Vagina (tissue), 2 donors: ENCODE measurements at places on chromosomes 1 and 21. TPM values are rescaled to one million over a fixed set of nuclear protein-coding genes. Genes with fewer than 3 reads are reported as not detected.

Gene DMRTB1
- not detected for total RNA-seq

Gene LPAR3
- 18.7 TPM for total RNA-seq

- H3K27ac ChIP-seq, result peak overlapping the region; percentile 92
- H3K4me3 ChIP-seq, result peak overlapping the region; percentile 76
- H3K4me1 ChIP-seq, result peaks cover 56% of the 10 kb centered on the region
- no peaks in the 10 kb centered on the region for H3K36me3 ChIP-seq
- no peak for DNase-seq
Observed at GRCh38 chr1:43973981-43974442, 748 bp upstream of the ATP6V0B start.

- no peaks in the 10 kb centered on the region for H3K27me3 ChIP-seq
- DNase-seq, result no peak
- H3K36me3 ChIP-seq, result no peaks in the 10 kb centered on the region
- H3K4me3 ChIP-seq, result no peak overlapping the region
- no peak overlapping the region for H3K27ac ChIP-seq
Observed at GRCh38 chr1:41391834-41392527, 30.7 kb downstream of the FOXO6 start.

DNA sequence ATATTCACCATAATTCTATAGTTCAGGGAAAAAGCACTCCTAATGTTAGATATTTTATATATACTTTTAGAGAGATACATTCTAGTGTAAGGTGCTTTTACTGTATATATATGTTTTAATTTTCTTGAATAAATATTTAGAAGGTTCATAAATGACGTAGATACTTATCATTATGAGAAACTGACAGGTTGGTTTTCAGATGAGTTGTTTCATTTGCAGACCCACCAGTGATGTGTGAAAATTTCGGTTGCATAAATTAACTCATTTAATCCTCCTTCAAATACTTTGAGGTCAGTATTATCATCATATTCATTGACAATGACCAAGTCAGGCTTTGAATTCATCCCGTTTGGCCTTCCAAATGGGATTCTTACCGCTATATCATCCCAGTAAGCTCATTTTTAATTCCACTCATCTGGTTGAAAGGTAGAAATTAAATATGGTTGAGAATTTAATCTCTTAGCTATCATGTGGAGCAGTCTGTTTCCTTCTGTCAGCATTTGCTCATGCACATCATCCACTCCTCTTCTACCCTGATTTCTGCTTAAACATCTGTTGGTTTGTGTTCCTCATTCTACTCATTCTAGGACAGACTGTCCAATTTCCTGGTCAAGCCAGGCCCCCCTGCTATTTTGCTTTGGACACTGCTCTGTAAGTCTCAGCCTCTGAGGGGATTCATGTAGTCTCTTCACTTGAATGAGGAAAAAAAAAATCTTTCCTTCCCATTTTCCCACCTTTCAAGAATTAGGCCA, 1156.6 kb downstream of the PLA2G4A start:
- H3K4me3 ChIP-seq, result no peak overlapping the region
- DNase-seq, result no peak
- no peaks in the 10 kb centered on the region for H3K36me3 ChIP-seq
- H3K27ac ChIP-seq, result no peak overlapping the region
- no peaks in the 10 kb centered on the region for H3K27me3 ChIP-seq
- H3K4me1 ChIP-seq, result no peaks in the 10 kb centered on the region

DNA sequence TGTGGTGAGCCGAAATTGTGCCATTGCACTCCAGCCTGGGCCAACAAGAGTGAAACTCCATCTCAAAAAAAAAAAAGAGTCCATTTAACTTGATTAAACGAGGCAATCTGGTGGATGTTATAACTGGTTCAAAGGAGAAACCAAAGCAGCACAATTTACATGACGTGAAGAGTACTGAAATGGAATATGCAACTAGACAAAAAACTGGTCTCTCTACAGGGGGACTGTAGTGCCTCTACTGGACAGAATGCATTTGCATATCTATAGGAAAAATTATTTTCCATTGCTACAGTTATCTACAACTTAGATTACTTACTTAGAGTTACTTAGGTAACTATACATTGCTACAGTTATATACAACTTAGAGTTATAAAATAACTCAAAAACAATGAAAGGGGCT, 2.7 kb upstream of the CAPN2 start:
- no peaks in the 10 kb centered on the region for H3K27me3 ChIP-seq
- H3K4me3 ChIP-seq, result no peak overlapping the region
- H3K27ac ChIP-seq, result peak overlapping the region; percentile 88
- H3K4me1 ChIP-seq, result peaks cover 70% of the 10 kb centered on the region

Gene PEAR1
- total RNA-seq, result 11.5 TPM

GRCh38 chr1:67676287-67676686, 8.7 kb upstream of the GADD45A start:
- peaks cover 11% of the 10 kb centered on the region for H3K4me1 ChIP-seq
- no peak for DNase-seq
- H3K27me3 ChIP-seq, result no peaks in the 10 kb centered on the region
- no peak overlapping the region for H3K27ac ChIP-seq
- H3K36me3 ChIP-seq, result no peaks in the 10 kb centered on the region
- no peak overlapping the region for H3K4me3 ChIP-seq

Gene GMEB1
- total RNA-seq, result 11.0 TPM

Gene SLC45A3
- total RNA-seq, result 0.25 TPM

- H3K27ac ChIP-seq, result peak within 1 kb of the TSS; percentile 98
- H3K36me3 ChIP-seq, result peaks cover 4% of the 10 kb centered on the region
- H3K4me3 ChIP-seq, result peak within 1 kb of the TSS; percentile 95
- DNase-seq, result peak; percentile 90
- peaks cover 39% of the 10 kb centered on the region for H3K4me1 ChIP-seq
Observed at GRCh38 chr1:65420590-65421350, at the start of the genes LEPR and LEPROT. Gene LEPR, plus strand, starts transcription at chr1:65420668. Its CDS starts 144,898 bp downstream, at chr1:65565566. Gene LEPROT, plus strand, starts transcription at chr1:65420668. Its CDS starts 57 bp downstream, at chr1:65420725.

- no peaks in the 10 kb centered on the region for H3K27me3 ChIP-seq
- peak; percentile 52 for DNase-seq
- H3K4me1 ChIP-seq, result no peaks in the 10 kb centered on the region
- no peaks in the 10 kb centered on the region for H3K36me3 ChIP-seq
- H3K27ac ChIP-seq, result no peak overlapping the region
Observed at GRCh38 chr1:175892686-175893085, 149.3 kb upstream of the TNR start.

Gene PTCH2
- 0.98 TPM for total RNA-seq

Gene SPATA46
- not detected for total RNA-seq

- no peaks in the 10 kb centered on the region for H3K36me3 ChIP-seq
- no peak overlapping the region for H3K4me3 ChIP-seq
- peaks cover 11% of the 10 kb centered on the region for H3K4me1 ChIP-seq
- H3K27ac ChIP-seq, result no peak overlapping the region
- H3K27me3 ChIP-seq, result no peaks in the 10 kb centered on the region
Observed at GRCh38 chr21:15797577-15798363, 68.0 kb downstream of the USP25 start.

DNA sequence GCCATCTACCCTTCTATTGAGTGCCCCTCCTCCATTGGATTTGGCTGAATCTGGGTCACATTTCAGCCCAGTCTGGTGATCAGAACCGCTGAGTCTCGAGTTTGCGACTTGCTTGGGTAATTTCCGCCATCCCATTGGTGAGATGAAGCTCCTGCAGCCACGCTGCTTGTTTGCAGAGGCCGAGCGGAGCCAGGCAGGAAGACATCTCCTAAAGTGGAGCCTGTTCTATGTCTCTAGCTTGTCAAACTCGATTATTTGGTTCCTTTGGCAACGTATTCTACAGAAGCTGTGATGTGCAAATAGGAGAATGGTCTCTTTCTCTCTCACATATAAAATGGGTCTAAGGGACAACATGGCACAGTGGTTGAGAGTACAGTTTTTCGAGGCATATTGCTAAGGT, 206.8 kb upstream of the PLXNA2 start:
- H3K4me3 ChIP-seq, result no peak overlapping the region
- H3K27ac ChIP-seq, result no peak overlapping the region
- no peaks in the 10 kb centered on the region for H3K27me3 ChIP-seq
- no peak for DNase-seq
- H3K36me3 ChIP-seq, result no peaks in the 10 kb centered on the region
- H3K4me1 ChIP-seq, result no peaks in the 10 kb centered on the region

- peaks cover 12% of the 10 kb centered on the region for H3K4me1 ChIP-seq
- no peak overlapping the region for H3K27ac ChIP-seq
- no peak for DNase-seq
Observed at GRCh38 chr1:220894025-220894923, 15.0 kb downstream of the HLX start.

DNA sequence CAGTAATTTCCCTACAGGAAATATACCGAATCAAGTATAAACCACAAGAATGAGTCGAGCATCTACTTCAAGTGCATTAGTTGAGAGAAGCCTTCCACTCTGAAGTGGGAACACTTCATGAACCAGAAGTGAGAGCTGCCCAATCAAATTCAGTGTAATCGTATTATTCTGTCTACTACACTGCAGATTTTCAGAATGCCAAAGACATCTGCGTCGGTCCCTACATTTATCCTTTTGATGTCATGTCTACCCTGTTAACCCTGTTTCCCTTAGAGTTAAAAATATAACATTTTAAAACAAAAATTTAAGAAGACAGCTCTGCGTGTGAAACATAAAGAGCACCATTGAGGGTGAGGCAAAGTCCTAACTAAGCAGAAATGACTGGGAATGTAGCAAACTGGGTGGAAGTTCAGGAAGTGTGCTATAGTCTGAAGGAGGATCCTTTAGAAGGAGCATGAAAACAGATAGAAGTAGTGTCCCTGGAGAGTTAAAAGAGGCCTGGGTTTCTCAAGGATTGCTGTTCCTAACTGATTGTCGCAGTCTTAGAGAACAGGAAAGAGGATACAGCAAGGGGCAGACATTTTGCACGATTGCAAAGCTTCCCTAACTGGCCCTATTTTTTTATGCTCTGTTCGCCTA, 291.2 kb downstream of the PTPRC start:
- H3K27ac ChIP-seq, result no peak overlapping the region
- no peak for DNase-seq
- peaks cover 3% of the 10 kb centered on the region for H3K4me1 ChIP-seq
- H3K36me3 ChIP-seq, result no peaks in the 10 kb centered on the region

GRCh38 chr21:27536319-27536718, 569.4 kb upstream of the ADAMTS5 start:
- H3K4me3 ChIP-seq, result no peak overlapping the region
- DNase-seq, result no peak
- no peak overlapping the region for H3K27ac ChIP-seq
- H3K4me1 ChIP-seq, result no peaks in the 10 kb centered on the region

Gene UBE2U
- total RNA-seq, result not detected

- peak overlapping the region; percentile 5 for H3K27ac ChIP-seq
- DNase-seq, result no peak
- H3K27me3 ChIP-seq, result no peaks in the 10 kb centered on the region
- no peaks in the 10 kb centered on the region for H3K36me3 ChIP-seq
- H3K4me1 ChIP-seq, result peaks cover 14% of the 10 kb centered on the region
- H3K4me3 ChIP-seq, result peak overlapping the region; percentile 30
Observed at GRCh38 chr1:83692524-83693381, 306.2 kb downstream of the TTLL7 start.

Gene CALML6
- total RNA-seq, result 0.49 TPM

- DNase-seq, result no peak
- no peaks in the 10 kb centered on the region for H3K4me1 ChIP-seq
- no peaks in the 10 kb centered on the region for H3K36me3 ChIP-seq
- no peaks in the 10 kb centered on the region for H3K27me3 ChIP-seq
- H3K27ac ChIP-seq, result no peak overlapping the region
Observed at GRCh38 chr1:208172423-208173145, 71.6 kb downstream of the PLXNA2 start.

GRCh38 chr1:157958263-157958662, 35.2 kb upstream of the KIRREL1 start:
- no peak overlapping the region for H3K4me3 ChIP-seq
- DNase-seq, result no peak
- no peaks in the 10 kb centered on the region for H3K27me3 ChIP-seq
- H3K4me1 ChIP-seq, result no peaks in the 10 kb centered on the region

Gene TOE1
- 9.8 TPM for total RNA-seq

Gene C1orf226
- 2.7 TPM for total RNA-seq

- H3K36me3 ChIP-seq, result no peaks in the 10 kb centered on the region
- H3K4me1 ChIP-seq, result no peaks in the 10 kb centered on the region
- H3K4me3 ChIP-seq, result no peak overlapping the region
- H3K27me3 ChIP-seq, result no peaks in the 10 kb centered on the region
- DNase-seq, result no peak
- H3K27ac ChIP-seq, result no peak overlapping the region
Observed at GRCh38 chr1:108862698-108863477, 6.0 kb upstream of the AKNAD1 start.

Gene MPL
- not detected for total RNA-seq

DNA sequence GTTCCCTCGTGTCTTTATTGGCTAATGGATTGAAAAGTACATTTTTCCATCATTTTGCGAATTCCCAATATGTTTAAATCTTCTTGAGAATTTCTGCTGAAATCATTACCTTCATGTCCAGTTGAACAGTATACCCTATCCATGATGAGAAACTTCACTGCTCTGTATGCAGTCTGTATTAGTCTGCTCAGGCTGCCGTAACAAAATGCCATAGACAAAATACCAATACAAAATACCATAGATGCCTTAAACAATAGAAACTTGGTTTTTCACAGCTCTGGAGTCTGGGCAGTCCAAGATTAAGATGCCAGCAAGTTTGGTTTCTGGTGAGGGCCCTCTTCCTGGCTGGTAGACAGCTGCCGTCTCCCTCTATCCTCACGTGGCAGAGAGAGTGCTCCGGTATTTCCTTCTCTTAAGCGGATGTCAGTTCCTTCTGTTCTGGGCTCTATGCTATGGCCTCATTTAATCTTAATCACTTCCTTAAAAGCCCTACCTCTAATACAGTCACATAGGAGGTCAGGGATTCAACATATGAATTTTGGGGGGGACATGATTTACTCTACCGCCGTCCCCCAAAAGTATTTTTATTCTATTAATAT, 27.0 kb downstream of the CXADR start:
- no peaks in the 10 kb centered on the region for H3K4me1 ChIP-seq
- no peak overlapping the region for H3K4me3 ChIP-seq
- H3K36me3 ChIP-seq, result no peaks in the 10 kb centered on the region
- H3K27me3 ChIP-seq, result no peaks in the 10 kb centered on the region
- no peak for DNase-seq

DNA sequence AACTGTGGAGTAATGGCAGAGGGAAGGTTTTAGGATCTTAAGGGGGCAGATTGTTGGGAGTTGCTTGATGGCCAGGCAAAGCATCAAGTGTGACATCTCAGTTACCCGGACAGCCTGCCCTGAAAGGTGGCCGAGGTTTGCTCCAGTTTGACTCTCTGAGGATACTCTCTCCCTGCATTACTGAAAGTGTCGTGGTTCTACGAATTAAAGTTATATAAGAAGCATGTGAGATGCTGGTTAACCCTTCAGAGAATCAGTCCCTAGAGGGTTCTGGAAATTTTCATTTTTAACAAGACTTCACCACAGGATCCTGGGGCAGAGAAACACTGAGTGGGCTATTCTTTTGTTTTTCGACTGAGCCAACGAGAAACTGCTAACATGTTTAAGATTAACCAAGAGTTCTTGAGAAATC, 689 bp upstream of the ZNF644 start:
- peak overlapping the region; percentile 66 for H3K4me3 ChIP-seq
- peaks cover 39% of the 10 kb centered on the region for H3K4me1 ChIP-seq
- no peak for DNase-seq
- H3K27me3 ChIP-seq, result no peaks in the 10 kb centered on the region
- no peaks in the 10 kb centered on the region for H3K36me3 ChIP-seq
- H3K27ac ChIP-seq, result peak overlapping the region; percentile 96

DNA sequence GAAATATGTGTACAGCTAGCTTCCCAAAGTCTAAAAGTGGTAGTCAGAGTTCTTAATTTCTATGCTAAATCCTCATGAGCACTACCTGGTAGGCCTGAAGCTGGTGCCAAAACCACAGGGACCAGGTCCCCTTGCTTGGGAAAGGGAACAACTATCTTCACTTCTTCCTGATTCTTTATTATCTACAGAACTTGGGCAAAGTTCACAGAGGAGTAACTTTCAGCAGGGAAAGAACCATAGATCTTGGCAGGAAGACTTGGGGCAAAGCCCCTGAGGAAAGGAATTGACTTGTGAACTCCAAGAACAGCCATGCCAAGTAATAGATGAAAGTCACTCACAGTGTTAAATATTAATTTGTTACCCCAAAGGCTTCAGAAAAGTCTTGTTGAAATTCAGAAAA, 193.0 kb downstream of the ZC3H11B start:
- no peaks in the 10 kb centered on the region for H3K36me3 ChIP-seq
